ENCODE measurements at places on chromosomes 3 and 15. TPM values are rescaled to one million over a fixed set of nuclear protein-coding genes. Genes with fewer than 3 reads are reported as not detected.
A peak's percentile ranks its signal among the peaks of the same experiment; 100 is the strongest.

DNA sequence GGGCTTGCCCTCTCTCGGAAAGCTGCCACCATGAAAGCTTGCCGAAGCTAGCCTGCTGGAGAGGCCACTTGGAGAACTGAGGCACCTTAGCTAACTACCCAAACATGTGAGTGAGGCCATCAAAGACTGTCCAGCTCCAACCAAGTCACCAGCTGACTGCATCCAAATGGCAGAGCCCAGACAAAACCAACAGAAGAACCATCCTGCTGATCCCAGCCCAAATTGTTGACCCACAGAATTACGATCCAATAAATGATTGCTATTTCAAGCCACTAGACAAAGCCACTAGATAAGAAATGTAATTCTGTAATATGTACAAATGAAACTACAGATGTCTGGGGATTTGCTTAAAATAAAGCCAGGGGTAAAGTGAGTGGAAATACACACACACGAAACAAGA lies 109.8 kb upstream of the TRPM1 start:
- DNase-seq = no peak

Gene ADCY5
- total RNA-seq = 5.1 TPM

Gene MAP3K13
- total RNA-seq = not detected

DNA sequence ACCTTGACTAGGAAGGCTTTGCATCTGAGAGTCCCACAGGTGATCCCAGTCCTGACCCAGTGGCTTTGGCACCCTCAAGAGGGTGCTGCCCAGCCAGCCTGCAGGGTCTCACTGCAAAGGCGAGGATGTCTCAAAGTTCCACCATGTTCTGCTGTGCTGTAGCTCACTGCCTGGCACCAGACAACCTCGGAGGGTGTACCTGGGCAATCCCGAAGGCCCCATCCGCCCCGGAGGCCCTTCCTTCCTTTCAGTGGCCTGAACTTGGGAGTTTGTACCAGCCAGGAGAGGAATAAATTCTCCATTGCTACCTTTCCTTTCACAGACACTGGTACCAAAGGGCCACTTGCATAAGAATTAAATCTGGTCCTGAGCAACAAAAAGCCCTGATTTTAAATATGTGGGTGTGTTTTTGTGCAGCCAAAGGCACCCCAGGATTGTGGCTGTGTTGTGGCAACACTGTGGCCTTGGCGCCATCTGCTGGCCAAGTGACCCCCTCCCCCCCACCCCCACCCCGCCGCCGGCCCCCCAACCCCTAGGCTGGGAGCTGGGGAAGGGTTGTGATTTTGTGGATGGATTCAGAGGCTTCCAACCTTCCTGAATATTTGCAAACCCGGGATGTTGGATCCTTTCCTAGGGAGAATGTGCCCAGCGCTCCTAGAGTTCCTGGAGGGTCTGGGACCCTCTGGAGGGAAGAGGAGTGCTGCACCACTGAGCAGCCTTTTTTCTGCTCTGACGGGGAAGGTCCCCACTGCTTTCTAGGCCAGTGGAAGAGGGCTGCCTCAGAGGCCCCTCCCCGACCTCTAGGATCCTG lies 9.7 kb upstream of the PTPN23 start:
- DNase-seq = peak; percentile 91

Gene SIN3A
- total RNA-seq = 42.7 TPM

DNA sequence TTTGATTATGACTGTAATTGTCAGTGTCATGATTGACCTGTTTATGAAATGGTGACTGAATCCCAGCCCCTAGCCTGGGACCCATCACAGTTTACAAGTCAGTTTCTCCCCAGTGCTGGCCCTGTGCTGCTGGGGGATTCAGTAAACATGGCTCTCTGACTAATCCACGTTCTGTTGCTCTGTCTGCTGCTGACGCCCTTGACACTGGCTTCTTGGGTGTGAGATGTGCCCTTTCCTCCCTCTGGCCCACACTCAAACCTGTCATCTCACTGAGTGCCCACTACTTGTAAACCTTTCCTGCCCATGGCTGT lies 84.2 kb downstream of the COL6A5 start:
- DNase-seq = no peak

Gene ATP10A
- 1.4 TPM for total RNA-seq

DNA sequence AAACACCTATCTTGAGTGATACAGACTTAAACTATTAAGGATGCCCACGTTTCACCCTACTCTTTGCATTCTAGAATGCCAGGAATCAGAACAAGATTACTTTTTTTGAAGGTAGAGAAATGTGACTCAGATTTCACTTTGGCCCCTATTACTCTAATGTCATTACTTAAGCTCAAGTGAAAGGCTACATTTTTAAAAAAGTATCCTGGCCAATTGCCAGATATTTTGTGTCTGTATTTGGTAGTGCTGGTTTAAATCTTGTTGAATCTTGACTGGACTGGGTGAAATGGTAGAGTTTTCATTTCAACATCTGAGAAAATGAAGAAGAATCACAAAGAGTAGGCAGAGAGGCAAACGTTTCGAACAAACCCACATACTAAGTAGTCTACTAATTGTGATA lies 218.2 kb upstream of the UBE2E1 start:
- DNase-seq = no peak

DNA sequence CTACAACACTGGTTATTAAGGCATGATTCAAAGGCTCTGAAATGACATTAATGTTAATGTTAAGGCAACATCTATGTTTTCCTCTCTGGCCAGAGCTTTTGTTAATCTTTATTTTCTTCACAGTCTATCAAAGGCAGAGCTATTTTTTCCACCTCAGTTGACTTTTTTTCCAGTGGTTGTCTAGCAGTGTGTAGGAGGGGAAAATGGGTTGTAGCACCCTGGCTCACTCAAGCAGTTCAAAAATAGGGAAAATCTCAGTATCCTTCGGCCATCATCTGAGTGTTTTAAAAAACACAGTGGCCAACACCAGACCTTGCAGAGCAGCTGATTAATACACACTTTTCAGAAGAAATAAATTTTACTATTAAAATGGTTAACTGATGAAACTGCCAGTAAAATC lies 21.4 kb downstream of the CBLB start:
- DNase-seq = no peak

Gene PLXNB1
- 46.5 TPM for total RNA-seq

DNA sequence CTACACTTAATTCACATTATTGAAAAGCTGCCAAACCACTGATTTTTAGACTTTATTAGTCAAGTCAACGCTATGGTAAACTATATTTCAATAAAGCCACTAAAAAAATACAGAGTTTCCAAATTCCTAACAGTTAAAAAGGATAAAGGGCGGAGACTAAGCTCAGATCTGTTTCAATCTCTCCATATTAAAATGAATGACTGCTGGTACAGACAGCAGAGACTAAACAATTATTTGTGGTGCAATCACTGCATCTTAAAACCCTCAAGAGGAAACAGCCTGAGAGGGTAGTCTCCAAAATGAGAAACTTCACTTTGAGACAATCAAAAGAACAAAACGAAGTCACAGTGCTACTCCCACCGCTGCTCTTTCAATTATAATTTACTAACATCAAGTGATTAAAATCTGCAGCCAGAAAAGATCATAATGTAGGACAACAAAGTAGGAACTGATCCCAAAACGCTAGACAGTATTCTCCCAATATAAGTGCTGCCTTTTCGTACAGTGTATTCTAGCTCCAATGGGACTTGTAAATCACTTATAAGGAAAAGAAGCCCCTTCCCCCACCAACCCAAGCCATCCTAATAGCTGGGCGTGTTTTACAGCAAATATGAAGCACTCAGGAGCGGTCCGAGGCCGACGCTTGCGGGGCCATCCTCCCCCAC lies 1.2 kb downstream of the UBP1 start:
- no peak for DNase-seq
